ENCODE measurements at places on chromosomes 7 and 10. TPM values are rescaled to one million over a fixed set of nuclear protein-coding genes. Genes with fewer than 3 reads are reported as not detected.

The GET4 gene
- total RNA-seq, result 23.0 TPM

The NFE2L3 gene
- total RNA-seq, result 31.6 TPM

The AKR1C8 gene
- not detected for total RNA-seq

The GPER1 gene
- total RNA-seq, result 3.4 TPM

The FAM237B gene
- total RNA-seq, result not detected

The STK17A gene
- total RNA-seq, result 75.4 TPM

Data from placental pericyte (primary cell).